ENCODE measurements at places on chromosomes 16 and 17.
A peak's percentile ranks its signal among the peaks of the same experiment; 100 is the strongest.

GRCh38 chr16:72099377-72099818 is 5.8 kb downstream of the DHX38 start:
- peak; percentile 60 for DNase-seq

- no peak for DNase-seq
These were observed 22.6 kb downstream of the TBX2 start for GRCh38 chr17:61422116-61422799.

GRCh38 chr17:395179-395578 is 42.6 kb upstream of the RPH3AL start:
- DNase-seq, result no peak

GRCh38 chr16:24523569-24523968 is 15.8 kb upstream of the RBBP6 start:
- DNase-seq, result no peak

GRCh38 chr17:40112718-40113109 is 9.1 kb upstream of the MSL1 start:
- no peak for DNase-seq

Measured in NCI-H526 (cell line).